ENCODE measurements at places on chromosomes 5 and 9.
A peak's percentile ranks its signal among the peaks of the same experiment; 100 is the strongest.

DNA sequence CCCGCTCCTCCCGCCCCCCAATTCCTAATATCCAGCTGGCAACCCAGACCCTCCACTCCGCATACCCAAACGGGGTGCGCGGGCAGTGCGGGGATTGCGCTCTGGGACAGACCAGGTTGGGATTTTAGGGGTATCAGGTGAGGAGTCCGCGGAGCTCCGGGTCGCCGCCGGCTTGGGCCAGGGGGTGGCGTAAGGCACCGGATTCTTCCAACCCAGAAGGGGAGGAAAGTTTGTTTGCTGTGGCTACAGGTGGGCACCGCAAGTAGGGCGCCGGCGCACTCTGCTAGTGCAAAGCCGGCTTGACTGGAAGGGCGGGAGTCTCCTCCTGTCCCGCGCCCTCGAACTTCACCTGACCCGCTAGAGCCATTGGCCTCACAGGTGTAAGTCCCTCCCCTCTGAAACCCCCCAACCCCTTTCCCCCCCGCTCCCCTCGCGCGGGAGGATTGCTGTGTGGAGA is 709 bp downstream of the IQGAP2 start:
- no peak for DNase-seq

- no peak for DNase-seq
These were observed 71.0 kb downstream of the AMBP start for GRCh38 chr9:114006931-114007691.

DNA sequence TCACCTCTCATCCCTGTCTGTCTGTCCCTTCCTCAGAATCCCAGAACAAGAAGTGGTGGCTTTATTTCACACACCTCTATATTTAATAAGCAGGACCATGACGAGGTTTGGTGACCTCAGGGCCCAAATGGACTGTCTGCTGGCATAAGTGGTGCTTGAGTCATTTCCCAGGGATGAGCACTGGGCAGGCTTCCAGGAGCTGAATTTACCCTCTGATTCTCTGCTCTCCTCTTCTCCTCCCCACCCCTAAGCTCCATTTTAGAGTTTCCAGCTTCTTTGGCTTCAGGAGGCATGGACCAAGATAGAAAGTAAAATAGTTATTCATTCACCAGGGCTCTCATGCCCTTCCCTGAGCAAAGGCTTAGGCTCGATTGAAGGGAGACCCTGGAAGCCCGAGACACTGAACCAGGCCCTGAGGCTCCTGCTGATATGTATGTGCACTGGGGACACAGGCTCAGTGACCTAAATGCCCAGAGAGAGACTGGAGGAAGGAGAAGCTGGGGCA is 69.1 kb downstream of the PPARGC1B start:
- peak; percentile 96 for DNase-seq

DNA sequence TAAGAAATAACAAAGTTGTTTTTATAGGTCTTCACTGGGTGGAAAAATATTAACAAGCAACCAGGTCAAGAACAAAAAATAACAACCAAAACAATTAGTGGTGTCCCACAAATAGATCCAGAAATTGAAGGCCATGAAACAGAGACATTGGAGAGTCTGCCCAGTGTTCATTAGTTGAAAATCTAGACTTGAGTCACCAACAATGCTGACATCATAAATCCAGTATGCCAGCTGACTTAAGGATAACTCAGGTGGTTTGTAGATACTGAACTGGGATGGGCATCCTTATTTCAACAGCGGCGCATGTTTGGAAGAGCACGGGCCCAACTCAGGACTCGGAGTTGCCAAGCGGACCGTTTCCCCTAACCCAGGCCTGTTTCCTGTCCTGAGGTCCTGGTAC is 80.7 kb upstream of the TNFAIP8 start:
- peak; percentile 54 for DNase-seq

- DNase-seq = no peak
These were observed 154.6 kb upstream of the GHR start for GRCh38 chr5:42268630-42269029.

- DNase-seq = no peak
These were observed 58.6 kb upstream of the IL6ST start for GRCh38 chr5:56053363-56053762.

DNA sequence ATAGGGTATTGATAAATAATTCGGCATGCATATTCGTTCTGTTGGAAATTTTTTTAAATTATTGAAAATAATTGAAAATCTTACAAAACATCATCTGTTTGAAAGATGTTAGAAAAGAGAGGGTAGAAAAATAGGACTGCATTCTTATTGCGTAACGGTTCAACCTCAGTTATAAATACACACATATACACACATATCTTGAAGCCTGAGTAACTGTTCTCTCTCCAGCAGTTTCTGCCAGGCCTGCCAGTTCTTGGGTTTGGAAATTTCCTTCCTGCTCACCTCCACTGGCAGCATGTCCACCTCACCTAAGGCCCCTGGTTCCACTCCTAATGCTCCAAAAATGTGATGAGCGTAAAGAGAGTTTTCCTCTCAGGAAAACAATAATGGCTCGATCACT is 9.1 kb downstream of the SPATA31E1 start:
- DNase-seq = no peak

Data from A172 (cell line).